ENCODE measurements at places on chromosomes 16 and 17.

DNA sequence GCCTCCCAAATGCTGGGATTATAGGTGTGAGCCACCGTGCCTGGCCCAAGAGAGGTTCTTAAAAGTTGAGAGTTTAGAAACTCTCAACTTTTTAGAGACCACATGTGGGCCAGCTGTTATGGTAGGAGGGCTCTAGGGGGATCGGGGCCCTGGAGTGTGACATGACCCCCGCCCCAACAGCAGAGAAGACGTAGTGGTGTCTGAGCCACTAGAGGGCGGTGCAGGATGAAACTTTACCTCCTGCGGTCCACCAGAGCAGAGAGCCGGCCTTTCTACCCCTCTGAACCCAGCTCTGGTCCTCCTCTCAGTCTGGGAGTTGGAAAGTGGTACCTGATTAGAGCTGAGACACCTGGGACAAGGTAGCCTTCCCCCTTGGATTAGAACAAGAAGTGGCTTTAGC, 7.4 kb downstream of the CDK5RAP3 start:
- DNase-seq, result no peak

- no peak for DNase-seq
Observed at GRCh38 chr17:20073055-20073979, 64.2 kb downstream of the SPECC1 start.

DNA sequence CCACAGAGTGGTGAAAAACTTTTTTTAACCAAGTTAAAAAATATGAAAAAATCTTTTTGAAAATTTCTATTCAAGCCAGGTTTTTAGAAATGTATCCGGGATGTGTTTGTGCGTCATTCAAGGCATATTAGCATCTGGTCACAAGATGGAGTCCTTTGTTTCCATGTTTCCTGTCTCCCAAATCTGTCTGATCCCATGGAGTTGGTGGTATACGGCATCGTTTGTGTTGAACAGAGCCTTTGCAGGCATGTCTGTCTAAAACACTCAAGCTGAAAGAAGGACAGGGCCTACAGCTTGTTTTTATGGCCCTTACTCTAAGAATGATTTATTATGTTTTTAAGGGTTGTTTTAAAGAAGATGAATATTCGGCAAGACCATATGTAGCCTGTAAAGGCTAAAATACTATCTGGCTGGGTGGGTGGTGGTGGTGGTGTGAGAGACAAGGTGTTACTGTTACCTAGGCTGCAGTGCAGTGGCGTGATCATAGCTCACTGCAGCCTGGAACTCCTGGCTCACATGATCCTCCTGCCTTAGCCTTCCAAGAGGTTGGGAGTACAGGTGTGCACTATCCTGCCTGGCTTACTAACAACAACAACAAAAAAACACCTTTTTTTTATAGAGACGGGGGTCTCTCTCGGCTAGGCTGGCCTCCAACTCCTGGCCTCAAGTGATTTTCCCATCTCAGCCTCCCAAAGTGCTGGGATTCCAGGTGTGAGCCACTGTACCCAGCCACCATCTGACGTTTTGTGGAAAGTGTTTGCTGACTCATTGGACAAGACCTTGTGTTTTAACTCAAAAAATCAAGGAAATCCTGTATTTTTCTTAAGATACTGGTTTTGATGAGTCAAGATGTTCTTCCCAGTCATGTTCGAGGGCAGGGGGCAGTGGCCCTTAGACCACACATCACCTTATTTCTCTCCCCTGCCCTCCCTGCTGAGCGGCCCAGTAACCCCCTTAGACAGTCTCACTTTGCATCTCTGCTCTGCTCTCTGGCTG, 52.2 kb downstream of the NDE1 start:
- no peak for DNase-seq

DNA sequence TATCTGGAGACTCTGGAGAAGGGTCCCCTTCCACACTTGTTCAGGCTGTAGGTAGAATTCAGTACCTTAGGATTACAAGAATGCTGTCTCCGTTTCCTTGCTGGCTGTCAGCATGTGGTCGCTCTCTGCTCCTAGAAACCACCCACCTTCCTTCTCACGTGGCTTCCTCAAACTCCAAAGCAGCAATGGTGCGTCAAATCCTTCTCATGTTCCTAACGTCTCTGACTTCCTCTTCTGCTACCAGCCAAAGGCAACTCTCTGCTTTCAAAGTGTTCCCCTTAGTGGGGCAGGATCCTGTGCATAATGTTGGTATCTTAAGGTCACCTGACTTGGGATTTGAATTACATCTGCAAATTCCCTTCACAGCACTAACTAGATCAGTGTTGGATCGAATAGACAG, 30.9 kb upstream of the DYNLRB2 start:
- DNase-seq, result no peak

GRCh38 chr16:101586-101985, 23.6 kb downstream of the MPG start:
- DNase-seq, result no peak

GRCh38 chr17:27807567-27808470, 7.5 kb upstream of the NOS2 start:
- no peak for DNase-seq

DNA sequence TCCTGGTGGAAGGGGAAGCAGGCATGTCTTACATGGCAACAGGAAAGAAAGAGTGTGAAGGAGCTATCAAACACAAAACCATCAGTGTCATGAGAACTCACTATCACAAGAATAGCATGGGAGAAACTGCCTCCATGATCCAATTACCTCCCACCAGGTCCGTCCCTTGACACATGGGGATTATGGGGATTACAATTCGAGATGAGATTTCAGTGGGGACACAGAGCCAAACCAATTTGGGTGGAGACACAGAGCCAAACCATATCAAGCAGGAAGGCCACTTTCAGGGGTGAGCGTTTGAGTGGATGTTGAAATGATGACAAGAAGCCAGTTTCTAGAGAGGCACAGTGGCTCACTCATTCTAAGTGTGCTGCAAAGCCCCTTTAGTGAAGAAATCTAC, 143.8 kb downstream of the CPPED1 start:
- no peak for DNase-seq

- no peak for DNase-seq
Observed at GRCh38 chr16:75225092-75225491, 6.3 kb downstream of the CTRB1 start.

DNA sequence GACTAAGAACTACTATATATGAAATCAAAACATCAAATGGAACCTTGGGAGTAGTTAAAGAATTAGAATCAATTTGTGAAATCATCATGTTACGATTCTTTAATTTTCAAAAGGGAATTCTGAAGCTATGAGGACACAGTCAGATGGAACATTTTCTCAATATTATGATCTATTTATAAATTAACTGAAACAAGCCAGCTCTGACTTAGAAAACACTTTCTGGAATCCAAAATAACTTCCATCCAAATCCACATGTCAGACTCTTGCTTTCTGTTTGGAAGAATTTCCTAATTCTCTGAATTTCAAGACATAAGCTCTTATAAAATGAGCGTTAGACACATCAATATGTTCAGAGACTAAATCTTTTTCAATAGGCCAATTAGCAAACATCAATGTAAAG, 737.7 kb upstream of the SOX9 start:
- no peak for DNase-seq

GRCh38 chr16:81543571-81543970, 99.0 kb downstream of the CMIP start:
- DNase-seq, result no peak

DNA sequence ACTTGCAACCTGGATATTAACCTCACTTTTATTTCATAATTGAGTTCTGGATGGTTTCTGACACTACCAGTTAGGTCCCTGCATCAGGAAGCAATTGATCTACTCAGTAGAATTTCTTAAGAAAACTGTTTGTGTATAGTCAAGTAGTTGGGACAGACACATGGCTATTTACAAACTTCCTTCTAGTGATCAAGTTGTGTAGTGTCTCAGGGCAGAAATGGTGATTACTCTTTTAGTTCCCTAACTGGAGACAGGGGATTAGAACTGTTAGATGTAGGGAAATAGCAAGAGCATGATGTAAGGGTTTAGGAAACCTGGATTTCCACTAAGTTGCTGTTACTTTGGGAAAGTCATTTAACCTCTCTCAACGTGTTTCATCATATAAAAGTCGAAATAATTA, 30.4 kb downstream of the TMEM100 start:
- DNase-seq, result no peak

- DNase-seq, result no peak
Observed at GRCh38 chr17:13209081-13209480, 191.3 kb upstream of the ELAC2 start.

- DNase-seq, result no peak
Observed at GRCh38 chr17:81339534-81340296, 44.6 kb upstream of the SLC38A10 start.

GRCh38 chr16:4261557-4262172, 11.2 kb downstream of the TFAP4 start:
- DNase-seq, result no peak

DNA sequence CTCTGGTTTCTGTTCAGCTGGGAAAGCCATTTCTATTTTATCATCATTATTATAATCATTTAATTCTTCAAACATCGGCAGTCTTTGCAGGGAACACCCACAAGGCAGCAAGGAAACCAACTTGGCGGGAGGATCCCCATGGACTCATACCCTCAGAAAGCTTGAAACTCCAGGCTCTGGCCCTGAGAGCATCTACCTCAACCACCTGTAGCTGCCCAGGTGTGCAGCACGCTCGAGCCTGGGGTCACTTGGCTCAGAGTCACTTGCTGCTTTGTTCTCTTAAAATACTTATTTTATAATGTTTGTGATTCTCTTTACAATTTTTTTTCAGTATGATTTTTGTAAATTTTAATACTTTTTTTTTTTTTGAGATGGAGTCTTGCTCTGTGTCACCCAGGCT, 6.8 kb upstream of the ZNF423 start:
- no peak for DNase-seq

DNA sequence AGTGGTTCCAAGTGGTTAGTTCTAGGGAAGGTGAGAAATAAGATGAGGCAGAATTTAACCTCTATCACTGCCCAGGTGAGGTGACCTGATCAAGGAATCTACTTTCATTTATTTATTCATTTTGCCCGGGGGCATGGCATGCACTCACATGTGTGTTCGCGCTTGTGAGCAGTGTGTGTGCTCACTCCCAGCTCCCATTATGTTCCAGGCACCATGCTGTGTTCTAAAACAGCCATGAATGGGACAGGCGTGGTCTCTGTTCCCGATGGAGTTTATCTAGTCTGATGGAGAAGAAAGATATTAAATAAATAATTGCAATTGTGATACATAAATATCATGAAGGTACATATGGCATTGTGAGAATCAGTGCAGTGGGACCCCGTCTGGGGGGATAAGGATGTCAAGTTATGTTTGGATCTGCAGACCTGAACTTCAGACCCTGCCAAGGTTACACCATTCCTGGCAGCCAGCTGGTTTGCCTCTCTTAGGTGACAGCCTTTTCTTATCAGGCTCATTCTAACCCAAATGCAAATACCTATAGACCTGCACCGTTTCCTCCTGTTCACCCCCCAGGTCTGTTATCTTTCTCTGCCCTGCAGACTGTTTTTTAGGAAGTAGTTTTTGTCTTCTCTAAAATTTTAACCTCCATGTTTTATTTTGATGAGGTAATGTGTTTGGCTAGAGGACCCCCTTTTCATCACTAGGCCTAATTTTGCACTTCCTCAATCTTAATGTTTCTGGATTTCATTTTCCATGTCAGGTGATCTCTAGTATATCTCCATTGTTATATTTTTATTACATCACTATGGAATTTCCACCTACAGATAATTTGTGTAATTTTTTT, 11.8 kb downstream of the CYB5B start:
- no peak for DNase-seq

DNA sequence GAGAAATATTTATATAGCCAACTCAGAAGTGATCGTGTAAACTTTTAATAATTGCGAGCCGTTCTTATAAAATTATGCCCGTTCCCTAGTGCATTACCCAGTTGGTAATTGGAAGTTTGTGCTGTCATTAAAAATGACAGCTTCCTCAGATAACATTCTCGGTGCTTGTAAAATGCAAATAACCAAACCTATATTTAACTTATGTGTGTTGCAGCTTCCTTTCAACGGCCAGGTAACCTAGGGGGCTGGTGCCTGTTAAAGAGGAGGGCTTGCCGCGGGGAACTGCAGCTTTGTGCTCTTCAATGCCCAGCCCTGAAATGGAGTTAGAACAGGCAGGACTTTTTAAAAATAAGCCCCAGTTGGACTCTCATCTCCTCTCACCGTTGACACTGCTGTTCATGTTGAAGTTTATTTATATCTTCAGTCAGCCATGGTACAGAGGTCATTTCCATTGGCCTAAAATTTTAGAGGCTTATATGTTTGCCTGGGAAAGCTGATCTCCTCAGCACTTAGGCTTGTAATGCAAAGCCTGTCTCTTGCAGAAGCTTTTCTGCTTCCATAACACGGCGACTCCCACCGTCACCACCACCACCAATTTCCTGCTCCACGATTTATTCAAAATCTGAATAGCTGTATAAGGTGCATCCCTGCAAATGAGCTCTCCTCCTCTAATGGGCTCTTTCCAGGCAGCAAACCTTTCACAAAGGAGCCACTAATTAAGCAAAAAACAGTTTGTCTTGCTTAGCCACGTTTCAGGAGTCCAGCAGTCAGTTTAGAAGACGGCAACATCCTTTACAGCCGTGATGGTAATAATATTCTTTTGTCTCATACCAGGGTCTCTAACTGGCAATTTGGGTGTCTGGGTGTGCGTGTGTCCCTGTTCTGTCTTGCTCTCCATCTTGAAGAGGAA, 74.7 kb downstream of the RPA1 start:
- no peak for DNase-seq

DNA sequence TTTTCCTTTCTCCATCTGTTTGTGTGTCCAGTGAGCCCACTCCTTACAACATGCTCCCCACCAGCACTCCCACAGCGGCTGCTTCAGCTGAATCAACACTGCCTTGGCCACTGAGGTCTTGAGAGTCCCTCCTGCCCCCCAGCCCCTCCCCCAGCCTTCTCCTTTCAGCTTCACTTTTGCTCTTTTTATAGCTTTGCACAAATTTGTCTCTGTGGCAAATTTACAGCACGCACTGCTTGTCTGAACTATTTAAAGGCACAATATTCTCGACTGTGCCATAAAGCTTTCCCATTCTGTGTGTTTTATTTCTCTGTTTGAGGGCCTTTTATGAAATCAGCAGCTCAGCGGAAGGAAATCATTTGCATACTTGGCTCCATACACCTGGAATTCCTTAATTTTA, 579.3 kb downstream of the TOX3 start:
- no peak for DNase-seq

DNA sequence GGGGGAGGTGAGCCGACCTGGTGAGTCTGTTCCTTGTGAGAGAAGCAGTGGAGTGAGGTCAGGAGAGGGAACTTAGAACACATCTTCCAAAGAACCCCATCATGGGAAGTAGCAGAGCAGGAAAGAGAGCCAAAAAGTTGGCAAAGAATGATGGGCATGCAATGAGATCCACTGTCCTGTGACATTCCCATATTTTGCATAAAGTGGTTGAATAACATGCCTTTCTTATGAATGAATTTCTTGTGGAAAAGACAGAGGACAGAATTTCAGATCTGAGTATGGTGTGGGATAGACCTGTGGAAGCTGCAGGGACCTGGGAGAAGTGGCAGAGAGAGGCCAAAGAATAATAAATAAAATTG, 41.3 kb downstream of the TMEM100 start:
- no peak for DNase-seq

- no peak for DNase-seq
Observed at GRCh38 chr16:84597931-84598351, 19.9 kb downstream of the COTL1 start.

- DNase-seq, result no peak
Observed at GRCh38 chr16:50172195-50172922, 19.3 kb downstream of the TENT4B start.

- no peak for DNase-seq
Observed at GRCh38 chr16:85350973-85351372, 238.7 kb upstream of the CIBAR2 start.

- no peak for DNase-seq
Observed at GRCh38 chr16:7272567-7273158, 60.0 kb upstream of the RBFOX1 start.

GRCh38 chr17:75679706-75680211, 12.6 kb downstream of the SAP30BP start:
- DNase-seq, result no peak

Measured in iPS DF 19.7 (cell line).